Activated CD4-positive, CD25-positive, alpha-beta regulatory T cell treated with anti-CD3 and anti-CD28 coated beads, Interleukin-2, amount 50 U/mL, for 72 hours (primary cell): ENCODE measurements at places on chromosomes 4 and X.

DNA sequence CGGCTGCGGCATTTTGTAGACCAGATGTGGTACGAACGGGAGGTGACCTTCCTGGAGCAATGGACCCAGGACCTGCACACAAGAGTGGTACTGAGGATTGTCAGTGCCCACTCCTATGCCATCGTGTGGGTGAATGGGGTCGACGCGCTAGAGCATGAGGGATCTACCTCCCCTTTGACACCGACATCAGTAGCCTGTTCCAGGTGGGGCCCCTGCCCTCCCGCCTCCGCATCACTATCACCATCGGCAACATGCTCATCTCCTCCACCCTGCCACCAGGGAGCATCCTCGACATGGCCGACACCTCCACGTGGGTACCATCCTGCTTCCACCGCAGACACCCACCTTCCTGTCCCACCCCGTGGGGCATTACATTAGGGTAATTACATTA, 46.2 kb downstream of the SMARCA5 start:
- DNase-seq = no peak

- DNase-seq = no peak
These were observed 40.8 kb upstream of the STX18 start for GRCh38 chr4:4582653-4583052.

GRCh38 chr4:94722748-94723147, 35.0 kb upstream of the BMPR1B start:
- no peak for DNase-seq

DNA sequence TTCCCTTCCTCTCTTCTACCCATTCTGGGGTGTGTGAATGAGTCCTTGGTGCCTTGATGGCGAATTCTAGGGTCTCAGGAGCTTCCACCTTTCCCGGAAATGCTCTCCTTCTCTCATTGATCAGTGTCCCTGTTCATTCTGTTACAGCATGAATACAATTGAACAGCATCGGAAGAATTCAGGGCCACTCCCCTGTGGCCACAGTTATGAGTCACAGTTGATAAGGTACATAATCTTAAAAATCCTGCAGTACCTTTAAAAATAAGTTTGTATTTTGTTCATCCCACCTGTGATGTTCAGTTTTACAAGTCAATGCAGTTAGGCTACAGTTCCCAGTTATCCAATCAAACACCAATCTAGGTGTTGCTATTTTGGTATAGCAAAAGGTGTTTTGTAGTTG, 47.3 kb upstream of the FAM9A start:
- DNase-seq = no peak

DNA sequence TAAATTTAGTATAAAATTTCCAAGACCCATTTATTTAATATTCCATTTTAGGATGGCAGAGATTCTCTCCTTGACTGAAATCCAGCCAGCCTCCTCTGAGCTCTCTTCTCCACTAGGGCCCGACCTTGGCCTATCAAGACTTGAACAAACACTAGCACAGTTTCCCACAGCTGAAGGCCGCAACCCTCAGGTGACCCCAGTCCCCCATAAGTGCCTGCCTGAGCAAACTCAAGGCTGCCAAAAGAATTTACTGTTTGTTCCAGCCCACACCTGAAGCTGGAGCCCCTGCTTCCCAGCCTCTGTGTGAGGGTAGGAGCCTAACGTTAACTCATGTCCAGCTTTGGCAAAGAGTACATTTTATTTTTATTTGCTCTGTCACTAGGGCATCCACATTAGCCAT, 629.0 kb upstream of the ZFP42 start:
- no peak for DNase-seq

- no peak for DNase-seq
These were observed 27.8 kb downstream of the CD99L2 start for GRCh38 chrX:150870487-150871340.

- DNase-seq = no peak
These were observed 214.6 kb downstream of the PALLD start for GRCh38 chr4:168711197-168712140.

- DNase-seq = no peak
These were observed 67.0 kb upstream of the AGA start for GRCh38 chr4:177509226-177509745.

DNA sequence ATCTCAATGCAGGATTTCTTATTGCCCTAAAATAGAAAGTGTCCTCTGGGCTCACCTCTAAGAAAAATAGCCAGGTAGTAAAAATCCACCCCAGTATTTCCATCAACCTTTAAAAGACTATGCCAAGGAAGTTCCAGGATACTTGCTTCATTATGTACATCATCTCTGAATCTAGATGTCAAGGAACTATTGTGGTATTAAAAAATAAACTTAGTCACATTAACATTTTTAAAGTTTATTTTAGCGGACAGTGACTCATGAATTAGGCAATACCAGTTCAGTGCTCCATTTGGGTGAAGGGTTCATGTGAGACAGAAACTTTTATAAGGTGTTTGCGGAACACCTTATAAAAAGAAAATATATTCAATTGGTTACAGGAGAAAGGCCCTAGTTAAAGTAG, 209.2 kb downstream of the ADAM29 start:
- DNase-seq = no peak

DNA sequence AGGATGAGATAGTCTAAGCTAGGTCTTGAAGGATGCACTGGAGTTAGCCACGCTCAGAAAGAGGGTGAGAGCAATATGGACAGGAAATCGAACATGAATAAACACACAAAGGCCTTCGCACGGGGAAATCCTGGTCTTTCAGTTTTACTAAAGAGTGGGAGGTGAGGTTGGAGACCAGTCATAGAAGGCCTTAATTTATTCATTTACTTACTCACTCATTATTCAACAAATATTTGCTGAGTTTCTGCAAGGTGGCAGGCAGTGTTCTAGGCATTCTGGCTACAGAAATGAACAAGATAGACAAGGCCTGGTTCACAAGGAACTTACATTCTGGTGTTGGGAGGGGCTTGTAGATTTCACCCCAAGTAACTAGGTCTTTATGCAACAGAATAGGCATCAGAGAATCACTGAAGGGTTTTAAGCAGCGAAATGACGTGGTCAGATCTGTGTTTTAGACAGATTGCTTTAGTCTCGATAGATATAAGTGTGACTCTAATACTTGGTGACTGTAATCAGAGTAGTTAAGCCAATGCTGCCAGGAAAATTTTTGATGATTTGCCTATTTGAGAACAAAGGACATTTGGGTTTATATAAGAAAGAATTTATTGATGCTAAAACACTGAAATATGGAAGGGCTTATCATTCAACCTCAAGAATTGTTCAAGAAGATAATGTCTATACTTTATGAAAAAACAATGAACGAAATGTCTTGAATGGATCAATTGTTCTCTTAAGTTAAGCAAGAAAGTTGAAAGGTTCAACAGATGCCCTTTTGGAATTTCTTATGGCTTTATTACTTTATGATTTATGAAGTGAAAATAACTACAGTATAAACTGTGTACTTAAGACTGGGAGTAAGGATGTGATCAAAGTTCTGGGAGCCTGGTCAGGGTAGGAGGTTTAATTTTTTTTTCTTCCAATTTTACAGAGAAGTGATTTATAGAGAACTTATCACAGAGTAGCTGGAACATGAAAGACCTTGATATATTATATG, 184.4 kb upstream of the CASK start:
- DNase-seq = no peak

DNA sequence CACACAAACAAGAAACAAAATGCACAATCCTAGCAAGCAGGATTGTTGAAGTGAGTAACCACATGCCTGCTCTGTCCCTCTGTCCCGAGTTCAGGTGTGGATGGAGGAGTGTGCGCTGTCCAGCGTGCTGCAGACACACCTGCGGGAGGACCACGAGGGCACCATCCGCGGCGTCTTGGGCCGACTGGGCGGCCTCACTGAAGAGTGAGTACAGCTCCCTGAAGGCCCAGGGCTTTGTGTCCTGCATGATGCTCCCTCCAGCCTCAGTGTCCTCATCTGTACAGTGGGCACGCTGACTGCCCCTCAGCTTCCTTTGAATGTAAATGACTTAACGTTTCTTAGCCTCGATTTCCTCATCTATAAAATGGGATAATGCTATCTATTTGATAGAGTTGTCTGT, 82.5 kb downstream of the EVC start:
- no peak for DNase-seq

GRCh38 chr4:41678086-41678816, 70.3 kb downstream of the PHOX2B start:
- DNase-seq = no peak

GRCh38 chr4:119690871-119691270, 62.3 kb upstream of the PDE5A start:
- no peak for DNase-seq

DNA sequence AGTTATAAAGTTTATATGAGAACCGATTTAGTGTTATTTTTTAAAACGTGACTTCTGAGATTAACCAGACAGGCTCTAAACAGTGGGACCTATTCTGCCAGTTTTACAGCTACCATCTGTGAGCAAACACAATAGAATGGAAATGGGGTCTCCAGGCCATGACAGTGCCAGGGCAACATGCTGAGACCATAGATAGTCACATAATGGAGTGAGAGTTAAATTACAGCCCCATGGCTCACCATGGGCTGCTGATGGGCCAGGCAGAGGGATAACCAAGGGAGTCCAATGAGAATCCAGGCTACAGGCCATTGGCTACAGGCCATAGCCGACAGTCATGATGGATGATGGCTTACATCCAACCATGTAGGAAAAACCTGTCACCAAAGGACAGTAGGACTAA, 183.5 kb upstream of the NDP start:
- DNase-seq = no peak

- no peak for DNase-seq
These were observed 154.2 kb downstream of the TEX11 start for GRCh38 chrX:70754169-70754848.

DNA sequence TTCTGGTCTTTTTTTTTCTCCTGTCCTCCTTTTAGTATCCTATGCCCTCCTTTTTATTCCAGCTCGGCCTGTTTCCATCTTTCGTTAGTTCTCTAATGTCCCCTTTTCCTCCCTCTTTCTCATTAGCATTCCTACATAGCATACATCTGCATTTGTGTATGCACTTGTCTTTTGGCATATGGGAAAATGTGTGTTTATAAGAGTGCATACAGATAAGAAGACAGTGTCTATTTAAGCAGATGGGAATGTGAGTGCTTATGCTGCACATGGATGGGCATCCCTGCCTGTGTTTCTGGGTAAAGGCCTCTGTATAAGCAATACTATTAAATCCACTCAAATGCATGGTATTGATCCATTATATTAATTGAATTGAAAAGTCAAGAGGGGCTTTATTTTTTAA, 7.5 kb upstream of the GABRA2 start:
- no peak for DNase-seq

DNA sequence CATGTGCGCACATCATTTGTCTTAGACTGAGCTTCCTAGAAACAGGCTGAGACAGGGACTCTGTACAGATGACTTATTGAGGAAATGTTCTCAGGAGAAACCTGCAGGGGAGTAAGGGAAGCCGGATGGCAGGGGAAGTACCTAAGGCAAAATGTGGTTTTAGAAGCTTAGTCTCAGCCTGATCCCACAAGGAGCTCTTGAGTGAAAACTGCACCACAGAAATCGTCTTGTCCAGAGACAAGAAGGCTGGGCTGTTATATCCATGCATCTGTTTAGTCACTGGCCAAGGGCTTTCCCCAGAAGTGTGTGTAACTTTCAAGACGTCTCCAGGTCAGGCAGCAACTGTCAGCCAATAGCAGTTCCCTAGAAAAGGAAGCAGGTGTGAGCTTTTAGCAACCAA, 86.0 kb downstream of the FUNDC1 start:
- DNase-seq = no peak

GRCh38 chr4:1398681-1399507, 7.3 kb downstream of the NKX1-1 start:
- peak; percentile 24 for DNase-seq

- no peak for DNase-seq
These were observed 30.2 kb upstream of the TSPAN5 start for GRCh38 chr4:98688411-98689290.

- DNase-seq = no peak
These were observed 174.8 kb upstream of the GLRA2 start for GRCh38 chrX:14354521-14354920.

- DNase-seq = no peak
These were observed 763.8 kb upstream of the GALNTL6 start for GRCh38 chr4:171049380-171049779.

DNA sequence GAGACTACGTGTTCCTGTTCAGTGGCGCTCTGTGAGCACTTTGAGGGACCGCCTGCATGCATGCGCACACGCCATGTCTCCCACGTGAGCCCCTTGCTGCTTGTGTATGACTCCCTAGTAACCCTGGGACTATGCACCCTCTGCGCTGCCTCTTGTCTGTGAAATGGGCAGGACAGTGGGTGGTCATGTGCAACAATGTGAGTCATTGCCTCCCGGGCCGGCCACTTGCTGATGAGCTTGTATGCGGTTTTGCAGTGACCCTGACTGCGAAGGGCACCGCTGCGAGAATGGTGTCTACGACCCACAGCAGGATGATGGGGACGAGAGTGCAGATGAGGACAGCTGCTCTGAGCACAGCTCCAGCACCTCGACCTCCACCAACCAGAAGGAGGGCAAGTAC, 61.4 kb downstream of the TNIP2 start:
- no peak for DNase-seq

DNA sequence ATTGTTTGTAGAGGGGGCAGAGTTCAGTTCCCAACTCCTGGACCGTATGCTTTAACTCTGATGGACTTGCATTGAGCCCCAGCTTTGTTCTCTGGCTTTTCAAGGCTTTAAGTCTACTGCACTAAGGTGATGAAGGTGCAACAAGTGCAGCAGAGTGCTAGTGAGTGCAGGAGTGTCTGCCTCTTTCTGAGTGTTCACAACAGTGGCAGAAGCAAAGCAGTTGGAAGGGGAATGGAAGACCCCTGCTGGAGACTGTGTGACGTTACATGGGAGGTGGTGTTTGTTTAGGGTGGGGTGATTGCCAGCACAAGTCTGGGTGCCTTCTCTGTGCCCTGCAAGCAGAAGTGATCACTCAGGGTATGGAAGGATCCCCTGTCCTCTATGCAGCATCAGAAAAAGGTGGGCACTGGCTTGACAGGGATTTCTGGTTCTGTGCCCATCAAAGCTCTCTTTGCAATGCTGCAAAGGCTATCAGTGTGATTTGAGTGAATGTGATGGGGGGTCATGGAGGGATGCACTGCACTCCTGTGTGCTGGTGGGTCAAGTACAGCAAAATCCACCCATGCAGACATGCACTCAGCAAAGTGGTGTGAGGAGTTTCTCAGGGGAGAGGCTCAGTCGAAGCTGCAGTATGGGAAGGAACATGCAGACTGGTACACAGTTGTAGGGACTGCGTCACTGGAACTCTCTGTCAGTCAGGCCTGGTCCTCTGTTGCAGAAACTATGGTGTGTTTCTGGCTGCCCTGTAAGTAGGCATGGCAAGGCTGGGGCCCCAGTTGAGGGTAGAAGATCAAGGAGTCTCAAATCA, 70.9 kb upstream of the UGT2B7 start:
- DNase-seq = no peak

DNA sequence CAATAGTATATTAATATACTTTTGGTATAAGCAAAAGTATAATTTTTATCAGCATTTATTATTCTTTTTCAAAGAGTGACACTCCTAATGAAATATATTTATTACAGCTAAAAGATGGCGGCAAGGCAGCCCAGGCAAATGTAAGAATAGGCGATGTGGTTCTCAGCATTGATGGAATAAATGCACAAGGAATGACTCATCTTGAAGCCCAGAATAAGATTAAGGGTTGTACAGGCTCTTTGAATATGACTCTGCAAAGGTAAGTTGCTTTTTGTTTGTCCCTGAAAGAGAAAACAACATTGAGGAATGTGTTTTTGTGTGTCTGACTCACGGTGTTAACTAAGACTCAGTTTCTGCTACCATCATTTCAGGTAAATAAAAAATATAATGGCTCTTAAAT, 71.9 kb downstream of the PDLIM5 start:
- no peak for DNase-seq
